Hair follicular keratinocyte (primary cell): ENCODE measurements at places on chromosomes 1 and 21. TPM values are rescaled to one million over a fixed set of nuclear protein-coding genes. Genes with fewer than 3 reads are reported as not detected.

IFI44L gene
- total RNA-seq = 0.08 and 0.53 TPM in 2 replicates

E2F2 gene
- 0.08 and 0.23 TPM in 2 replicates for total RNA-seq

JAM2 gene
- total RNA-seq = 0.04 TPM in 1 of 2 replicates, not detected in the other

HORMAD1 gene
- total RNA-seq = not detected in 2 replicates

CELF3 gene
- not detected in 2 replicates for total RNA-seq

TMEM269 gene
- not detected in 2 replicates for total RNA-seq

AMY1C gene
- not detected in 2 replicates for total RNA-seq

PLEKHN1 gene
- total RNA-seq = 4.0 and 10.2 TPM in 2 replicates

FCER1A gene
- not detected in 2 replicates for total RNA-seq

PADI3 gene
- total RNA-seq = 8.7 and 9.7 TPM in 2 replicates

FCAMR gene
- total RNA-seq = not detected in 2 replicates

CRNN gene
- total RNA-seq = not detected in 2 replicates

TTC39A gene
- 0.78 and 3.2 TPM in 2 replicates for total RNA-seq

FCRL1 gene
- not detected in 2 replicates for total RNA-seq

TMPRSS3 gene
- not detected in 2 replicates for total RNA-seq

GUCA2B gene
- total RNA-seq = not detected in 2 replicates

PRAMEF6 gene
- not detected in 2 replicates for total RNA-seq

ABCA4 gene
- total RNA-seq = 3.2 and 9.7 TPM in 2 replicates

MRPL39 gene
- 62.6 and 70.2 TPM in 2 replicates for total RNA-seq

OR2L5 gene
- total RNA-seq = not detected in 2 replicates

GPR3 gene
- 1.0 TPM in 2 replicates for total RNA-seq

PEAR1 gene
- total RNA-seq = 4.0 and 6.7 TPM in 2 replicates

IFNLR1 gene
- 5.3 and 6.7 TPM in 2 replicates for total RNA-seq
